Astrocyte of the spinal cord (primary cell): ENCODE measurements at places on chromosomes 5 and 9.

- DNase-seq: peak; percentile 18
Measured at GRCh38 chr9:69324549-69325401, at the start of gene ENTREP1. Gene ENTREP1, plus strand, starts transcription at chr9:69325215. Its CDS starts 95 bp downstream, at chr9:69325310.

DNA sequence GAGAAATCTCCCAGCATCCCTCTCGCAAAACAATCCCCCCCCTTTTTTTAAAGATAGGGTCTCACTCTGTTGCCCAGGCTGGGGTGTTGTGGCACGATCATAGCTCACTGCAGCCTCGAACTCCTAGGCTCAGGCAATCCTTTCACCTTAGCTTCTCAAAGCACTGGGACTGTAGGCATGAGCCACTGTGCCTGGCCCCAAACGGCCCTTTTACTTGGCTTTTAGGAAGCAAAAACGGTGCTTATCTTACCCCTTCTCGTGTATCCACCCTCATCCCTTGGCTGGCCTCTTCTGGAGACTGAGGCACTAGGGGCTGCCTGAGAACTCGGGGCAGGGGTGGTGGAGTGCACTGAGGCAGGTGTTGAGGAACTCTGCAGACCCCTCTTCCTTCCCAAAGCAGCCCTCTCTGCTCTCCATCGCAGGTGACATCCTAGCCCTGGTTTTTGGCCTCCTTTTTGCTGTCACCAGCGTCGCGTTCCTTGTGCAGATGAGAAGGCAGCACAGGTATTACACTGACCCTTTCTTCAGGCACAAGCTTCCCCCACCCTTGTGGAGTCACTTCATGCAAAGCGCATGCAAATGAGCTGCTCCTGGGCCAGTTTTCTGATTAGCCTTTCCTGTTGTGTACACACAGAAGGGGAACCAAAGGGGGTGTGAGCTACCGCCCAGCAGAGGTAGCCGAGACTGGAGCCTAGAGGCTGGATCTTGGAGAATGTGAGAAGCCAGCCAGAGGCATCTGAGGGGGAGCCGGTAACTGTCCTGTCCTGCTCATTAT, 6.8 kb downstream of the CA9 start:
- DNase-seq: peak; percentile 39

DNA sequence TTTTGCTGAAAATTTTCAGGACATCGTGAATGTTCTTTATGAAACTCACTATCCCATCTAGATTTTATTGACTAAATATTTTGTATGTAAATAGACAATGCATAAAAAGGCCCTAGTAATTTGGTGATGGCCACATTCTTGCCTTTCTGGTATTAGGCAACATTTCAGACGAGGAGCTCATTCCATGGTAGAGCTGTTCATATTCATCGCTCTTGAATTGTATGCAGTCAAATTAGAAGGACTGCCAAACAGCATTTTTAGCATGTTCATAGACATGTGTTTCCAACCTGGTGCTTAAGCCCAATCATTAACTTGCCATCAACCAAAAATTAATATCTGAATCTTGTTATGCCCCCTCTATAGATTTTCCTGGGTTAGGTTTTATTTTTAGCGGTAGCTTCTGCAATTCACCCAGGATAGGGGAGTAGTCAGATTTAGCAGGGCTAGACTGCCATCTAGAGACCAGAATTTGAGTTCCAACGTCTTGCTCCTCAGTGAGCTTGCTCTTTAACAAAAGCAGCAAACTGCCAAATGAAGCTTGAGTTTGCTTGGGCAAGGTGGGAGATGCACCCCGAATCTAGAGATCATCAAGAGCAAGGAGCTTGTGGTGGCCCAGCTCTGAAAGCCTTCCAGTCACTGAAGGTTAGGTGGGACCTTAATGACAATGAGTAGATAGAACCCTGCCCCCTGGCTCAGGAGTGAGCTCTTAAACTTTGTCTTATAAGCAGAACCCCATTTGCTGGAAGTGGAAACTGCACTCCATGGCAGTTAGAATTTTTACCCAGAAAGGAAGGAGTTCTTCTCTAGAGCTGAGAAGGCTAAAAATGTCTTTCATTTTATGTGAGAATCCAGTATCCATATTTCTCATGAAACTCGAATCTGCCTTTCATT, 456.2 kb downstream of the RASEF start:
- DNase-seq: peak; percentile 83

DNA sequence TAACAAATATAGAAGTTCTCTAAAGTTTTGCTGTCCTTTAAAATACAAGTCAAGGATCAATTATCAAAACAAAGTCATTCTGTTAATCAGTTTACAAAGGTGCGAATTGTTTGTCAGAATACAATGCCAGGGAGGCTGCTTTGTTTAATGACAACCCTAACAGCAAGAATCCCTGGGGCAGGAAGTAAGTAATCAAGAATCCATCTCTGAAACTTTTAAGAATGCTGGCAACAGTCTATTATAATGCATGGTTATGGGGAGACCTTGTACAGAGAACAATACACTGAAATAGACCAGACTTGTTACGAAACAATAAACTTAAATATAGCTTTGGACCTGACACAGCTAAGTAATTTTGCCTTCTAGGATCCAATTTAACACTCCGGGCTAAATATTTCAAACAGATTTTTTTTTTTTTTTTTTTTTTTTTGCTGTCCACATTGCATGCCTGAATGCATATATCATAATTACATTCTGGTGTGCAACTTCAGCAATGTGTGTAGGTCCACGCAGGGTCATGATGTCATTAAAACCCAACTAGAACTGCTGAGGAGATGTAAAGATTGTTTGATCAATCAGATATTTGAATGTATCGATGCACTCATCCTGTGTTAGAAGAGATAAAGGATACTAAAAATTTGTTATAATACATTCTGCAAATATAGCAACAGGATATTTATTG, 421.3 kb downstream of the CETN3 start:
- DNase-seq: no peak

GRCh38 chr9:114852050-114852594, 46.3 kb upstream of the TNFSF15 start:
- DNase-seq: no peak

GRCh38 chr9:131704141-131704983, 35.5 kb downstream of the RAPGEF1 start:
- no peak for DNase-seq

DNA sequence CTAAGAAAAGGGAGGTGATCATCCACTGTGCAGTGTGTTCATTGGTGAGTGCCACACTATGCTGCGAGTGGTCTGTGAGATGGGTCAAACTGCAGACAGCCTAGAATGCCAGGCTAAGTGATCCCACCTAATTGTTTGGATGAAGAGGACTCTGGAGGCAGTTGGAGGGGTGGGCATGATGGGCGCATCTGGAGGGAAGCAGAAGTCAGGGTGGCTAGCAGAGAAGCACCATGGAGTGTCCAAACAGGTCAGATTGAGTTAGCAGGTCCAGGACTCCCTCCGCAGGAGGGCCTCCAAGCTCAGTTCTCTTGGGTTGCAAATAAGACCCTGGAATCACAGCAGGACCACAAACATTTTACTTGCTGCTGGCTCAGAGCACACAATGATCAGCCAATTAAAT, 19.9 kb upstream of the ANGPTL2 start:
- no peak for DNase-seq

GRCh38 chr9:86821006-86821845, 126.1 kb downstream of the GAS1 start:
- peak; percentile 23 for DNase-seq

DNA sequence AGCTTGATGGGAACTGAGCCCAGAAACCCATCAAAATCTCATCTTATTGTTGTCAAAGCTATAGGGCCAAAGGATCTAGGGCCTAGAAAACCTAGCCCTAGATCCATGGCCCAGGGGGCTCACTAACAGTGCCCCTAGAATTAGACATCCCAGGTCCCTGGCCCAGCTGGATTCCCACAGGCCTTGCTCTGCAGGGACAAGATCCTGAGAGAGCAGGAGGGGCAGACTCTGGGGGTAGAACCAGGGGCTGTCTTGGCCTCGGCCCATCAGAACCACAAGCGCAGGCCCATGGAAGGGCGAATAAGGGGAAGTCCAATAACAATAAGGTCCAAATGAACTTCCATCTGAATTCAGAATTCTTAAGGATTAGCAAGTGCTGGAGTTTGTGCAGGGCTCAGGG, 69.6 kb downstream of the IL6ST start:
- no peak for DNase-seq

GRCh38 chr9:81108821-81109220, 580.5 kb downstream of the TLE1 start:
- DNase-seq: no peak

DNA sequence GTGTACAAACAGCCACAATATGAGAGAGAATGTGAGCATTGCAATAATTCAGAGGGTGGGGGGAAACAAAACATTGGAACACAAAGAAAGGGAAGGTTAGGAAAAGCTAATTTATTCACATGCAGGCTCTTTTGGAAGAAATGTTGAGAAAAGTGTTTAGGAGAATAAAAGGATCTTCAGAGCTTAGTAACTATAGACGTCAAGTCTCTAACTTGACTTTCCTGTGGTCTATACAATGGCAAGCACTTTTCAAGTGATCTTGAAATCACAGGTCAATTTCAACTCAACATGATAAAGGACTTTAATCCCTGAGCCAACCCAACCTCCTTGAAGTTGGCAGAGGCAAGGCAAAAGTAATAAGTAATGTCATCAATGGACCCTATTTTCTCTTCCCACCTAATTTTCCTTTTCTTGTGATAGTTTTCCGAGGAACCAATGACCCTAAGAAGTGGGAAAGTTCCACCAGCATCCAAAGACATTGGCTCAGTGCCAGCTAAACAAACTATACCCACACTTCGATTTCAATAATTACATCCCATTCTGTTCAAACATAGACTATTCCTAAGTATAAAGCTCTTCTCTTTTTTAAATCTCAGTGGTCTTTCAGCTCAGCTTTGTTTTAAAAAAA, 23.7 kb downstream of the RFK start:
- DNase-seq: no peak
